Stimulated activated CD8-positive, alpha-beta memory T cell treated with anti-CD3 and anti-CD28 coated beads, Interleukin-7, amount 100 ng/mL, for 1 hour (primary cell): ENCODE measurements at places on chromosomes 7 and 10.

- no peak for DNase-seq
Observed at GRCh38 chr10:49310460-49310859, 11.5 kb downstream of the C10orf71 start.

DNA sequence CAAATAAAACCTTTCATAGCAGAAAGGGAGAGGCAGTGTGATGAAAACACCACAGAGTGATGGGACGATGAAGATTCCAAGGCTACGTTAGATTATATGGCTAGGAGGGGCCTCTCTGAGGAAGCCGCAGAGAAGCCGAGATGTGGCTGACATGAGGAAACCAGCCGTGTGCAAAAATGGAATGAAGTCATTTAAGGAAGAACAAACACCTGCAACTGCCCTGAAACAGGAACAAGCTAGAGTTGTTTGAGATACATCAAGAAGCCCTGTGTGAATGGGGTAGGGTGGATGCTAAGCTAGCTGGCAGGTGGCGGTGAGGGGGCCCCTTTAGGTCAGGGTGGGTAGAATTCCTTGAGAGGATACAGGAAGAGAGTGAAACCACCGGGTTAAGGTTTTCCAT is 129.5 kb downstream of the KLF6 start:
- no peak for DNase-seq

DNA sequence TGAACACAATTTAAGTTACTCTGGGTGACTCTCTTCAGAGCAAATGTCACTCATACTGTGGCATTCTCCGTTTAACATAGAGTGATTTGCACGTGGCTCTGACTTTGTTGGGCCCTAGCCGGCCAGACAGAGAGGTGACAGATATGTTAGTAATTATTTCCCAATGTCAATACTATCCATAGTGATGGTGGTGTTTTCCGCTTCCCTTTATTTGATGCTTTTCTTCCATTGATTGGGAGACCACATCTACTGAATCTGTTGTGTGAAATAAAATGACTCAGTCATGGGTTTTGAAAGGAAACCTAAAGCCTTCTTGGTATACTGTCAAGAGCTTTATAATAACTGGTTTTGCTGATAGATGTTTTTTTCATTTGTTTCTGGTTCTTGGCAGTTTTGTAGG is 7.4 kb downstream of the AVL9 start:
- no peak for DNase-seq

GRCh38 chr7:100478958-100479660 is at the start of gene TSC22D4:
Gene TSC22D4, minus strand, starts transcription at chr7:100479214. Its CDS starts 1,176 bp downstream, at chr7:100478038.
- peak; percentile 75 for DNase-seq

DNA sequence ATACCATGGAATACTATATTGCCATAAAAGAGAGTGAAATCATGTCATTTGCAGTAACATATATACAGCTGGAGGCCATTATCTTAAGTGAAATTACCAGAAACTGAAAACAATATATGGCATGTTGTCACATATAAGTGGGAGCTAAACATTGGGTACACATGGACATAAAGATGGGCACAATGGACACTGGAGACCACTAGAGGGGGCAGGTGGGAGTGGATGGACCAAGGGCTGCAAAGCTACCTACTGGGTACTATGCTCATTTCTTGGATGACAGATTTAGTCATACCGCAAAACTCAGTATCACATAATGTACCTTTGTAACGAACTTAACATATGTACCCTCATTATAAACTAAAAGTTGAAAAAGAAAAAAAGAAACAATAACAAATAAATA is 1167.6 kb downstream of the NXPH1 start:
- no peak for DNase-seq

- DNase-seq, result no peak
Observed at GRCh38 chr10:11147722-11148121, 130.1 kb downstream of the CELF2 start.

DNA sequence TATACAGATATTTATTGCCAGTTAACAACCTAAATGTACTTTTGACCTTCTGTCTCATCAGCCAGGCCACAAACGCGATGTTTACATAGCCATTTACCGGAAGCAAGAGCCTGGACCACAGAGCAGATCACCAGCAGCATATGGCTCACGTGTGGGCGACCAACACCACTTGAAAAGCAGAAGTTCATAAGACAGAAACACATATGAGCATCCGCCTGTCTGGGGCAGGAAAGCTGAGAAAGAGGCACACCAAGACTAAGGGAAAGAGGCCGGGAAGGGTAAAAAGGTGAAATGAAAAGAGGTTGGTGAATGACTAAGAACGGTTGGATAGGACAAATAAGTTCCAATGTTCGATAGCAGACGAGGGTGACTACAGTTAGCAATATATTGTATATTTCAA is 1.3 kb downstream of the ABCB1 start:
- peak; percentile 1 for DNase-seq

- DNase-seq, result no peak
Observed at GRCh38 chr10:8306685-8307364, 252.3 kb downstream of the GATA3 start.

DNA sequence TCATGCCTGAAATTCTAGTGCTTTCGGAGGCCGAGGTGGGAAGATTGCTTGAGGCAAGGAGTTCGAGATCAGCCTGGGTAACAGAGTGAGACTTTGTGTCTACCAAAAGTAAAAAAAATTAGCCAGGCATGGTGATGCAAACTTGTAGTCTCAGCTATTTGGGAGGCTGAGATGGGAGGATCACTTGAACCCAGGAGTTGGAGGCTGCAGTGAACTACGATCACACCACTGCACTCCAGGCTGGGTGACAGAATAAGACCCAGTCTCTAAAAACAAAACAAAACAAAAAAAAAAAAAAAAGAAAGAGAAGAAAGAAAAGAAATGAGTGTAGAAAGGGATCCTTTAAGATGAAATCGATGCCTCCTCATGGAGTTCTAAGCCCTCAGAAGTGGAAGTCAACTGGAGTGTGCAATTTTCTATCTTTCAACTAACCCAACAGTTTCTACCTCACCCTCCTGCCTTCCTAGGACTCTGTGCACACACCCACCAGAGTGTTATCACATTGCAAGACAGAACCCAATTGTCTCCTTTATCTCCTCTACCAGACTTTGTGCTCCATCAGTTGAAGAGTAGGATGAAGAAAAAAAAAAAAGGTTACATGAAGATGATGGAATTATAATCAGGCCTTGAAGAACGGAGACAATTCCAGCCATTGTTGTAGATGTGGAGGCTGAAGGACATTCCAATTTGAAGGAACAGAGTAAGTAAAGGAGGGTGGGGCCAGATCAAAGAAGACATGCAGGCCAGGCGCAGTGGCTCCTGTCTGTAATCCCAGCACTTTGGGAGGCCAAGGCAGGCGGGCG is 26.9 kb downstream of the NYAP1 start:
- no peak for DNase-seq

DNA sequence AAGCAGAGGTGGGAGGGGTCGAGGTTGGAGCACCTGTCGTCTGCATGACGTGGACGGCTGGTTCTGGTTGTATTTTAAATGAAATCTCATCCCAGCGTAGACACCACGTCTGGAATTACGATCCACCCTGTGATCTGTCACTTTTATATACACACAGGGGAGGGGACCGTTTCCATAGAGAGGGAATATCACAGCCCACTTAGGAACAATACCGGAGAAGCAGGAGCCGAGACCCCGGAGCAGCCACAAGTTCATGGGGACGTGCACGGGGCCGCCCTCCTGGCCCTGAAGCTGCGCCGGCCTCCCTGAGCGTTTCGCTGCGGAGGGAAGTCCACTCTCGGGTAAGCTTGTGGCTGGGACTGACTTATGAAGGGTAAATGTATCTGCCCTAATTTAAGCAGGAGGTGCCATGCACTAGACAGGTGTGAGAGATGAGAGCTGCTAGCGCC is at the start of gene UCN3:
Gene UCN3 (plus strand): TSS at position 77 of the 449 bp plus-strand sequence. CDS start 8,755 bp downstream, outside the sequence.
- DNase-seq, result no peak

GRCh38 chr7:85341121-85341520 is 154.3 kb upstream of the SEMA3D start:
- no peak for DNase-seq

DNA sequence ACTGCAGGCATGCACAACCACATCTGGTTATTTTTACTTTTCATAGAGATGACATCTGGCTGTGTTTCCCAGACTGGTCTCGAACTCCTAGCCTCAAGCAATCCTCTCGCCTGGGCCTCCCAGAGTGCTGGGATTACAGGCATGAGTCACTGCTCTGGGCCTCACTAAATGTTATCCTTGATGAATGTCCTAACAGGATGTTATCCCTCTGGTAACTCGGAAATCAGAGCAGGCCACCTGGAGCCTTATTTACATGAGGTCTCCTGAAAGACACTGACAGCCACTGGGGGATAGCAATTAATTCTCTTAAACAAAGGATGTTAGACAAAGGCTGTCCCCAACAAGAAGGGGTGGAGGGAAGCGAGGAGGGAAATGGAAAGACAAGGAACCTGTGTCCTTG is 4.5 kb upstream of the ZNF438 start:
- no peak for DNase-seq

GRCh38 chr10:63219749-63220148 is 86.6 kb downstream of the NRBF2 start:
- no peak for DNase-seq

DNA sequence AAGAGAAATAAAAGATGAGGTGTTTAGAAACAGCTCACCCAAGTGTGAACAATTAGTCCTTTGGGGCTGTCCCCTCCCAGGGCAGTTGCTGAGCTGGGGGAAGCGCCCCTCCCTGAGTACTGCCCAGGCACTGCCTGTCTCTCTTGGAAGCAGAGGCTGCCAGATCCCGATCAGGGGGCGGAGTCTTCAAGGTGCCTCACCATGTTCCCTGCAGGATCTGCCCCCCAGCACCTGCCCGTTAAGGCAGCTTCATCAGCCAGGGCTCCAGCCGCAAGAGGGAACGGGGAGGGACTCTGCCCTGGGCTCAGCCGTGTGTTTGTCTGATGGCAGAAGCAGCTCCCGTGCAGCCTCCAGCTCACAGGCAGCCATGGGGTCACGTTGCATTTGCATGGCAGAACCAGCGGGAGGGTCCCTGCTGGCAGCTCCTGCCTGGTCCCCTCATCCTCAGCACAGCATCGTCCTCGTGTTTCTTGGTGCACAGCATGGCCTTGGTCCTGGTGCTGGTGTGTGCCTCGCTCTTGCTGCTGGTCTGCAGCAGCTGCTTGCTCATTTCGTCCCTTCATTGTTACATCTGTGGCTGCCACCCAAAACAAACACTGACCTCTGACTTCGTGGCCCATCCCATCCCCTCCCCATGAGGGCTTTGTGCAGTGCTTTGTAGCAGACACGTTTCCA is 10.7 kb upstream of the DPYSL4 start:
- no peak for DNase-seq

DNA sequence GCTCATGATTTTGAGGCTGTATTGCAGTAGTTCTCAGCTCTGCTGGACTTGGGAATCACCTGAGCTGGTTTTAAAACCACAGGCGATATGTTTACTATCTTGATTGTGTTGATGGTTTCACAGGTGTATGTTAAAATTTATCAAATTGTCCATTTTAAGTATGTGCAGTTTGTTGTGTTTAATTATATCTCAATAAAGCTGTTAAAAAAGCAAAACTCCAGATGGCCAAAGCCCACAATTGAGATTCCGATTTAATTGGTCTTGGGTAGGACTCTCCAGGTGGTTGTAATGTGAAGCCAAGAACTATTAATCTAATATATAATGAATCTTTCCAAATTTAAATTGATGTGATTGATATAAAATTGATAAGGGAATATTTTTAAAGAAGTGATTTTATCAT is 48.6 kb downstream of the NRCAM start:
- DNase-seq, result no peak

- no peak for DNase-seq
Observed at GRCh38 chr10:91024541-91024940, 103.7 kb upstream of the ANKRD1 start.

DNA sequence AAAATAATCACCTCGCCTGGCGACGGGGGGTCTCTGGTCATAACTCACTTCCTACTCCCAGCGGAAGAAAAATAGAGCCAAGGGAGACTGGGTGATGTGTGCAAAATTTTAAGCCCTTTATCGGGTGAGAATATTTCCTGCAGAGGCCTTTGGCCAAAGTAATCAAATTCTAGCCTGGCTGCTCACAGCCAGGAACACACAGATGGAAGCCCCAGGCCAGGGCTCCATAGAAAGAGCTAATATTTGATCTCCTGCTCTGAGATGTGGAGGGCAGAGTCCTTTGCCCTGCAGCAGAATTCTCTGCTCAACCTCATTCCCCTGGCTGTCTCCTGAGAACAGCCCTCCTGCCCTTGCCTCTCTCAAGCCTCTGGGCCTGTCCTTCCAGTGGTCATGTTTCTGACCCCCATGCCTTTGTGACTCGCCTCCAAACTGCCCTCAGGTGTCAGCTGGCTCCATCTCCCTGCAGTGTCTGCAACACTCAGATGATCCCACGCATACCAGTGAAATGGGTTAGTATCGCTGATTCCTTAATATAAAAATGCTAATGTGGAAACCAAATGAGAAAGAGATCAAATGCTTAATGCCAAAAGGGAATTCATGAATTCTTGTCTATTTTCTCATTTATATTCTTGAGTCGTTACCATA is 34.5 kb downstream of the FRMD4A start:
- DNase-seq, result no peak

DNA sequence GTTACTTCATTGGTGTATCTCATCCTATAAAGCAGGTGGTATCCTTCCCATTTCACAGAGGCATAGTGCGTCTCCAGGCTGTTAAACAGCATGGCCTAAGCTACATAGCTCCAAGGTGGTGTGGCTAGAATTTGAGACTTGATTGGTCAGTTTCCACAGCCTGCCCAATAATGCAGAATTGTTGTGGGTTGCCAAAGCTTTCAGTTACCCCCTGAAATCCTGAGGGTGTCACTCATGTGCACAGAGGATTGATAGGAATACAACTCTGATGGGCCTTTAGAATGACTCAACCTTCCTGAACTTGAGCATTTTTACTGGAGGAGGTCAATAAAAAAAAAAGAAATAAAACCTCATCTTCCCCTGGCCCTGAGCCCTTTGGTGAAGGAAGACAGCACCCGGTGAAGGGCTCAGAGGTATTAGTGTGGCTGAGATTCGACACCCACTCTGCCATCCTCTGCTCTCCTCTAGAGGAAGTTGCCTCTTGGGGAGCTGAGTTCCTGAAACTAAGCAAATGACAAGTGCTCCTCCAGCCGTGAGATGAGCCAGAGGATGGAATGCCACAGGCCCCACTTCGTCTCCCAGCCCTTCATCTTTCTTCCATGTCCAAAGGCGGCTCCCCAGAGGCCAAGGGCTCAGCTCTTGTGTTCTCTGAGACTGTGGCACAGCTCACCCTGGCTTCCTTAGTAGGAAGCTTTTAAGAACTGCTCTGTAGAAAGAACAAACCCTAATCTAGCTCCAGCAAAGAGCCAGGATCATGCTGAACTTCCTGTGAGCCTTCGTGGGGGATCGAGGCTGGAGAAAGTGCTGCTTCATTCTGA is 1.0 kb downstream of the ACSL5 start:
- DNase-seq, result no peak

- no peak for DNase-seq
Observed at GRCh38 chr7:73442222-73442902, 8.8 kb downstream of the FZD9 start.

GRCh38 chr10:22017283-22018020 is 13.9 kb upstream of the DNAJC1 start:
- no peak for DNase-seq

DNA sequence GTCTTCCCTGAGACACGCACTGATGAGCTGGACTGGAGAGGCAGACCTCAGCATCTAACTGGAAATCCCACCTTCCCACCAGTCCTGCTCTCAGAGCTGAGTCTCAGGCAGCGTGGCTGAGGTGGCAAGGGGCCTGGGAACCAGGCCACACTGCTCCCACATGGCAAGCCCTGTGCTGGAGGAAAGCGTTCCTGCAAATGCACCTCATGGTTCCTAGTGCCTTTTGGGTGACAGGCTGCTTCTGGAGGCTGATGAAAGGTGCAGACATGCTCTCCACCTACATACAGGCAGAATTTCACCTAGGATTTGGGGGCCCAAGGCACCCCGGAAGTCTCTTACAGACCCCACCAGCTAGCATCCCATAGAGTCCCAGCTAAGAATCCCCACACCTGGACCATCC is 432.9 kb upstream of the FOXK1 start:
- no peak for DNase-seq
